ENCODE measurements at places on chromosomes 3 and 15.

DNA sequence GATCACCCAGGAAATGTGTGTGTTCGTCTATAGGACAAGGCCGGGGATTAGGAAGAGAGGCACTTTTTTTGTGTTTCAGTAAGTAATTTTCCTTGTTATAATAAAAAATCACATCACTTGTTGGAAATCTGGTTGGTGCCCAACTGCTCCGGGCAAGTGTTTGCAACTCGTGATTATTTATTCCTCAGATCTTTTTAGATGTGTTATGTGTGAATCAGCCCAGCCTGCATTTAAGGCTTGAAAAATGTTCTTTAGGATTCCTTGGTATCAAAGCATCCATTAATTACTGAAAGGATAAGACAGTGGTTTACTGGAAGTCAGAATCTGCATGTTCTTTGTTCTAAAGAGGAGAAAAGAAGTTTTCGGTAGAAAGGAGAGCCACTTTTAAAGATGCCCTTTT lies 345.6 kb downstream of the FEZF2 start:
- DNase-seq: no peak

- no peak for DNase-seq
Measured at GRCh38 chr3:41966206-41966605, 4.3 kb upstream of the ULK4 start.

GRCh38 chr3:143349455-143349854 lies 229.9 kb downstream of the CHST2 start:
- DNase-seq: no peak

GRCh38 chr3:15264486-15264885 lies 58.4 kb downstream of the CAPN7 start:
- no peak for DNase-seq

GRCh38 chr15:78415284-78415683 lies 22.7 kb upstream of the IREB2 start:
- DNase-seq: no peak

- DNase-seq: no peak
Measured at GRCh38 chr15:101579631-101580163, 72.5 kb downstream of the TM2D3 start.

DNA sequence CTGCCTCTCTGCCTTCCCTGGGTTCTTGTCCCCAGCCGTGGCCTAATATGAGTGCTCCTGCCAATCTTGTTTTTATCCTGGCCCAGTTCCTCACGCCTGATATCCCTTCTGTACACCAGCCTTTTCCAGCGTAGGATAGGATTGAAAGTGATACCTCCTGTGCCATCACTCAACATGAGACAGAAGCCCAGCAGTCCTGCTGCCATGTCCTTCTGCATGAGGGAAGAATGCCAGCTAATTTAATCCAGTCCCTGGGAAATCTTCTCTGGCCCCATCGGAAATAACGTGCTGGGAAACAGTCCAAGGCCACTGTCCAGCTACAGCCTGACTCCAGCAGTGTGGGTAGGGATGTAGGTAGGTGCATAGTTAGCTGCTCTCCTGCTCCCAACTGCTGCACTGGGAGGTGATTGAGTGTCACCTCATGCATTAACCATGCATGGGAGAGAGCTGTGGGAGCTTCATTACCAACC lies 92.0 kb upstream of the TPM1 start:
- DNase-seq: no peak

- no peak for DNase-seq
Measured at GRCh38 chr3:124217542-124217941, 225.6 kb upstream of the ROPN1 start.

DNA sequence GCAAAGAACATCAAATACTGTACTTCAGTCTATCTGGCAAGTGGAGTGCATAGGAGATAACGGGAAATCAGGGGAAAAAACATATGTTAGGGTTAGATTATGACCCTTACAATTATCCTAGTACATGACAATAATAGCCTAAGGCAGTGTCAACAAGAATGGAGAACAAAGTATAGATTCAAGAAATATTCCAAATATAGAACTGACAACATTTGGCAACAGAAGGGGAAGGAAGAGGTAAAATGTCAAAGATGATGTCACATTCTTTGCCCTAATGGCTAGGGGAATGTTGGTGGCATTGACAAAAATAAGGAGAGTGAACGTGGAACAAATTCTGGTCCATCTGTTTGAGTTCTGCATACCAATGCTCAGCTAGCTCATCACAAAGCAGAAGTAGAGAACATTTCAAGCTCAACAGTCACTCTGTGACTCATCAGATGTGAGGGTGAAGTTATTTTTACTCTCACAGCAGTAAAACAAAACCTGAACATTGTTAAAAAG lies 15.5 kb upstream of the ATP8B4 start:
- DNase-seq: no peak

GRCh38 chr3:33420966-33421365 lies 19.2 kb downstream of the UBP1 start:
- DNase-seq: no peak

DNA sequence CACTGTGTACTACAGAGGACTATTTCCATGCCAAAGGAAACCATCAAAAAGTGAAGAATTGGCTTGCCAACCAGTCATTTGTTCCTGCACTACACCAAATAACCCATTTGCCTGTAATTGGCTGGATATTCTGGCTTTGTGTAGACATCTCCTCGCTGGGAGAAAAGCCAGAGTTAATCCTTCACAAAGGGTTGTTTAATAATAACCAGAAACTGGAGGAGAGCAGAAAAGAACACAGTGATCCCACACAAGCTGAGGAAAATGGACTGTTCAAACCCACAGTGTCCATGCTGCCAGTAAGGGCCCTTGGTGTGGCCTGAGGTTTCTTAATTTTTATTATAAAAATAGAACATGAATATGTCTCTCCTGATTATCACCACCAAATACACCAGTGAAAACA lies 294.0 kb downstream of the RORA start:
- no peak for DNase-seq

- peak; percentile 79 for DNase-seq
Measured at GRCh38 chr15:40252438-40253166, 13.7 kb downstream of the PAK6 start.

- no peak for DNase-seq
Measured at GRCh38 chr3:132654190-132654589, 5.4 kb downstream of the ACAD11 start.

GRCh38 chr15:29113336-29114220 lies 156.0 kb downstream of the NSMCE3 start:
- DNase-seq: no peak

DNA sequence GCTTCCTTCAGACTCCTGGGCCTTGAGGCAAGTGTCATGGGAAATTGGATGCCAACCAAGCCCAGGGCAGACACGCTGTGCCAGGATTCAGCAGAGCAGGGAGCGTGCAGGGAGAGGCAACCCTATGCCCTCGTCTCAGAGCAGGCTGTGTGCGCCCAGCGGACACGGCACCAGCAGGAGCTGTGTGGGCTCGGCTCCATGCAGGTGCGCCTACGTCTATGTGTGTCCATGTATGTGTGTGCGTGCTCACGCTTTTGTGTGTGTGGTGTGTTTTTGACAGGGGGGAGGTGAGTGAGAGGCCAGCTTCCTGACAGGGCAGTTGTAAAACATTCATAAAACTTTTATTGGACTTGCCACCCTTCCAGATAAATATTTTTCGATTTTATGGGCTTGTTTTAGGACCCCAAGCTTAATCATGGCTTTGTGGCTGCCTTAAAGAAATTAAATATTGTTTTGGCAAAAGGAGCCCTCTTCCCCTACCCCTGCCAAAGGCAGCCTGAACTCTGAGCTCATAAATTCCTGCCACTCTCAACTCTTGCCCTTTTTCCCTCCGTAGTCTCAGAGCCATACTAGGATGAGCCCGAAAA lies 84.4 kb downstream of the DNAJB8 start:
- no peak for DNase-seq

- no peak for DNase-seq
Measured at GRCh38 chr15:61084472-61084871, 144.6 kb downstream of the RORA start.

Data from lower lobe of right lung (tissue), 2 donors.